ENCODE measurements at places on chromosomes 1 and 21.

GRCh38 chr1:34538481-34538880 lies 216.4 kb upstream of the GJB5 start:
- no peak for DNase-seq

DNA sequence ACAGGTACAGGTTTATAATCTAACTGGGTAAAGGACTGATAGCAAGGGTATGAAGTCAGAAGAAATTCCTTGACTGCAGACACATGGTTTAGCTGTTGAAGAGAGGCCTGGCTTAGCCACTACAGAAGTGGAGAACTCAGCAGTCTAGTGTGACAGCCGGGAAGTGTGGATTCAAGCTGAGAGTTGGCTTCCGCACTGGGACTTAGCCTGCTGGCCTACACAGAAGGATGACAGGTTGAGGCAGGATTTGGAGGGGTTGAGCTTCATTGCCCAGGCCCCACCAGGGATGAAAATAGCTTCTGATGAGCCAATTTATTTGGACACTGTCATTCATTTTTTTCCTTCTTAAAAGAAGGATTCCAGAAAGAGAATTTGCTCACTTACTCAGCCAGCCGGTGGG lies 284.4 kb downstream of the PCP4 start:
- no peak for DNase-seq

- DNase-seq: no peak
Measured at GRCh38 chr1:204924013-204924759, 53.5 kb downstream of the NFASC start.

- no peak for DNase-seq
Measured at GRCh38 chr1:174344162-174344561, 103.6 kb upstream of the GPR52 start.

DNA sequence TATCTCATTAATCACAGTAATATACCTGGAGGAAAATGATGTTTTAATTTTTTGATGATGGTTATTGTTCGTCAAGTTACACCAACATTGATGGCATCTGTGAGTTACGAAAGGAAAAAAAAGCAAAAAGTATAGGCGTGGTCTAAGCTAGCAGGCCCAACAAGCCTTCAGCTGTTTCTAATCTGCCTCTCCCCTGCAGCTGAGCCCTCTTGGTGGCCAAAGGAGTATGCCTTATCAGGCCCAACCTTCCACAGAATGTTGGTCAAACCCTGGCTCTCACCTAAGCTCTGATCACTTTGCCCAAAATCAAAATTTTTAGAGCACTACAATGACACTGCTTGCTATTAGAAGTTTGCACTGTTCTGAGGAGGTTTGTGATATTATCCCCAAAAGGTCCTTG lies 4.9 kb downstream of the C1orf105 start:
- no peak for DNase-seq

GRCh38 chr1:100736746-100737145 lies 17.2 kb downstream of the VCAM1 start:
- DNase-seq: no peak

GRCh38 chr1:173570370-173571007 lies 32.4 kb downstream of the SLC9C2 start:
- no peak for DNase-seq

DNA sequence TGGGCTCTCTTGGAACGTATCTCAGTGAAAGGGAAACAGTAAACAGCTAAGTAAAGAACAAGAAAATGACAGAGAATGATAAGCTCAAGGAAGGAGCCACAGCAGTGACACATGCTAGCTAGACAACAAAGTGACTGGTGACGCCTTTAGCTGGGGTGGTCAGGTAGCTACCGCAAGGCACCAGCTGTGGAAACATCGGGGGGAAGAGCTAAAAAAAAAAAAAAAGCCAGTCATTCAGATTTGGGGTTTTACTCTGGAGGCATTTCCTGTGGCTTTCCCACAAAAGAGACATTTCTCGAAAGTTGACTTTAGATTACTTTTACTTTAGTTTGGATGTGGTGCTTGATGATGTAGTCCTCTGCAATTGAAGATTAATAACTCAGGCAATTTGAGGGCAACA lies 2.1 kb downstream of the FHAD1 start:
- no peak for DNase-seq

DNA sequence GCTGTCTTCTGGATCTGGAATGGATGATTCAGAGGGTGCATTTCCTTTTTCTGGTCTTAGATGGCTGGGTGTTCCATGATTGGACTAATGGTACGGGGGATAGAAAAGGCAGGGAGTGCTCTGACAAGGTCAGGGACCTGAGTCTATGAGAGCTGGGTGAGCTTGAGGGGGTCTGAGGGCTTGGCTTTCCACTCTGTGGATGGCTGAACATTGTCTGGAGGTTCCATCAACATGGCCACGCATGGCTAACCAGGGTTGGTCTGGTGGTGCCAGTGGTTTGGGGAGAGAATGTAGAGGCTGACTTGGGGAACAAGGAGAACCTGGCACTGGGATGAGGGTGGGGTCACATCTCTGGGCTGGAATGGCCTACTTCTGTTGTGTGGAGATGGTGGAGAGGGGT lies 41.5 kb upstream of the TSPAN2 start:
- DNase-seq: no peak

DNA sequence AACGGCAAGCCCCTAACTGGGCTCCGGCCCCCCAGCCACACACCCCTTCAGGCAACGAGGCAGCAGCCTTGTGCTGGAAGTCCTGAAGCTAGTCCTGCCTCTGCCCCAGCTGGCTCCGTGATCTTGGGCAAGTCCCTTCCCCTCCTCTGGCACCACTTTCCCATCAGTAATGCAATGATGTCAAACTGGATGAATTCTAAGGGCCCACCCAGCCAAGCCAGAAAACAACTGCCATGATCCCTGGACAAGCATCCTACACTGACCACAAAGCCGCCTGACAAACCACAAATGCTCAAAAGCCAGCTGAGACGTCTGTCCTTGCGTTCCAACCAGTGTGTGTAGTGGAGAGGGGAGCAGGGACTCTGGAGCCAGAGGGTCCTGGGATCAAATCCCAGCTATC lies 26.8 kb downstream of the IFFO2 start:
- no peak for DNase-seq

GRCh38 chr1:20634594-20635084 lies 1.4 kb downstream of the PINK1 start:
- DNase-seq: no peak

DNA sequence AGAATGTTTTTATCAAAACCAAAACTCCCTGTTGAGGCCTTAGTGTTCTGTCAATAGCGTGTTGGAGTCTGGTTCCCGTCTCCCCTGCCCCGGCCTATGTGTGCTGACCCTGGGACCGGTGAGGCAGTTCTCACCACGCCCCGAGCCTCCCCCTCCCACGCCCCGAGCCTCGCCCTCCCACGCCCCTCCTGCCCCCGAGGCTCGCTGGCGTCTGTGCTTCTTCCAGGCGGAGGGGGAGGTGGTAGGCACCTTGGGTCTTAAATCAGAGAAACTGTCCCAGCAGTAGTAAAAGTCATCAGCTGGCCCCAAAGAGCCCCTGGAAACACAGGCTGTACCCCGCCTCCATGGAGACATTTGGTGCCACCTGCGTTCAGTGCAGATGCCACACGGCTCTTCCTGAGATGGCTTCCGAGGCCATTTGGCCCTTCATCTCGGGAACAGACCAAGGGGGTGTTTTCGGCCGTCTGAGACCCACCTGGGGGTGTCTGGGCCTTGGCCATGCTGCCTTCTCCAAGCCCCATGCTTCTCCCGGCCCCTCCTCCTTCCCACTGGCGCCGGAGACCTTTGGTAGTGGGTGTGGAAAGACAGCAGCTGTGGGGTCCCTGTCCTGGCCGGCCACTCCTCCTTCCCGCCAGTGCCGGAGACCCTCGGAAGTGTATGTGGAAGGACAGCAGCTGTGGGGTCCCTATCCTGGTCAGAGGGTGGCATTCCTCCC lies 44.7 kb downstream of the SKI start:
- DNase-seq: no peak

GRCh38 chr21:31897311-31897710 lies 24.5 kb downstream of the HUNK start:
- DNase-seq: no peak

DNA sequence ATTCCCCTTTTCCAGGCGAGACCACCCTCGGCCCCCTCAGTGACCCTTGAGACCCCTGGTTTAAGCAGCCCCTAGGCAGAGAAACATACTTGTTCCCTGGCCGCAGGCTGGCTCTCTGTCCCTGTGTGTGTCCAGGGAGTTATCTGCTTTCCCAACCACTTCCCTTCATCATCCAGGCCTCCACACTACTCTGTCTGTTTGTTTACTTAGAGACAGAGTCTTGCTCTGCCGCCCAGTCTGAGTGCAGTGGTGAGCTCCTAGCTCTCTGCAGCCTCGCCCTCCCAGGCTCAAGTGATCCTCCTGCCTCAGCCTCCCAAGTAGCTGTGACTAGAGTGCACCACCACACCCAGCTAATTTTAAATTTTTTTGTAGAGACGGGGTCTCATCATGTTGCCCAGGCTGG lies 5.8 kb upstream of the VWA1 start:
- no peak for DNase-seq

DNA sequence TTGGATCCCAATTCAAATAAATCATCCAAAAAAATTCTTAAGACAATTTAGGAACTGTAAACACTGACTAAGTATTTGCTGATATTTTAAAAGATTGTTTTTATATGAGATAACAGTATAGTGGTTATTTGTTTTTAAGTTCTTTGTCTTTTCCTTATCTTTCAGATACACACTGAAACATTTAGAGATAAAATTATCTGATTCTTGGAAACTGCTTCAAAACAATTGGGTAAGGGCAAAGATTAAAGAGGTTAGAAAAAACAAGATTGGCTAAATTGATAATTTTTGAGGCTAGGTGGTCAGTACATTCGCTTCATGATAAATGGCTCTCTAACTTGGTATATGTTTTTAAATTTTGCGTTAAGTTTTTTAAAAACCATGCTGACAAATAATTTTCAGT lies 117.3 kb downstream of the PSMG1 start:
- DNase-seq: no peak

- no peak for DNase-seq
Measured at GRCh38 chr1:212820969-212821368, 26.5 kb downstream of the SPATA45 start.

DNA sequence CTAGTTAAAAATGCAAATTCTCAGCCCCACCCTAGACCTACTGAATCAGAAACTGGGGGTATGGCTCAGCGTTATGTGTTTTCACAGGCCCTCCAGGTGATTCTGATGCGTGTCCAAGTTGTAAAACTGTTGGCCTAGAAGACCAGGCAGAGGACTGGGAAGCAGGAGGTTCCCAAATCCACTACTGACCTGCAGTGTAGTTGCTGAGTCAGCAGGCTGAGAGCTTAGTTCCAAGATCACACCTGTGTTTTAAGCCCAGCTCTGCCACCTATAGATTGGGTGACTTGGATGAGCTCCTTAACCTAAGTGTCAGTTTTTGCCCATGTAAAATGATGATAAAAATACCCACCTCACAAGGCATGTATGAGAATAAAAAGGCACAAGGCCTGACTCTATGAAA lies 4.1 kb downstream of the GRHL3 start:
- no peak for DNase-seq

GRCh38 chr1:174230399-174230798 lies 71.1 kb downstream of the RABGAP1L start:
- DNase-seq: no peak

- DNase-seq: no peak
Measured at GRCh38 chr1:33972676-33973395, 109.0 kb downstream of the HMGB4 start.

DNA sequence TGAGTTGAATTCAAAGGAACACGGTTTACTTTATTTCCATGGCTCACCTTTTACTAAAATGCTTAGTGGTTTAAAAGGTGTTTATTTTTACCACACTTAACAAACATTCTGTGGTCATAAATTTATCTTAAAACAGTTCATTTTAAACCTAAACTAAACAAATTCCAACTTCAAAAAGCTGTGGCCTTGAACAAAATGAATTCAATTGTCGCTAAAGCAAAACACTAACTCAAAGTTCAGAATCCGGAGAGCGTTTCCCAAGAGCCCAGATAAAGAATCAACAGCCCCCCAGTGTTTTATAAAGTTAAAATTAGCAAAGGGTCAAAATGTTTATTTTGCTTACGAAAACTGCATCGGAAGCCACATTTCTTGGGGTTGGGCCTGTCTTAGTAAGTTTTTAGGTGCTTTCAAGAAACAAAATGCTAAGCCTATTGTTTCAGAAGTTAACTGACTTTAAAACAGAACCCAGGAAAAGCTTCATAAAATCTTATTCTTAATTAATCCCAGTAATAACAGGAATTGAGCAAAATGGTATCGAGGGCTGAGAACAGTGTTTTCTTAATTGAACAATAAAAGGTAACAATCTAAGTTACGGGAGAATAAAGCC lies 1.3 kb downstream of the PUM1 start:
- DNase-seq: no peak

DNA sequence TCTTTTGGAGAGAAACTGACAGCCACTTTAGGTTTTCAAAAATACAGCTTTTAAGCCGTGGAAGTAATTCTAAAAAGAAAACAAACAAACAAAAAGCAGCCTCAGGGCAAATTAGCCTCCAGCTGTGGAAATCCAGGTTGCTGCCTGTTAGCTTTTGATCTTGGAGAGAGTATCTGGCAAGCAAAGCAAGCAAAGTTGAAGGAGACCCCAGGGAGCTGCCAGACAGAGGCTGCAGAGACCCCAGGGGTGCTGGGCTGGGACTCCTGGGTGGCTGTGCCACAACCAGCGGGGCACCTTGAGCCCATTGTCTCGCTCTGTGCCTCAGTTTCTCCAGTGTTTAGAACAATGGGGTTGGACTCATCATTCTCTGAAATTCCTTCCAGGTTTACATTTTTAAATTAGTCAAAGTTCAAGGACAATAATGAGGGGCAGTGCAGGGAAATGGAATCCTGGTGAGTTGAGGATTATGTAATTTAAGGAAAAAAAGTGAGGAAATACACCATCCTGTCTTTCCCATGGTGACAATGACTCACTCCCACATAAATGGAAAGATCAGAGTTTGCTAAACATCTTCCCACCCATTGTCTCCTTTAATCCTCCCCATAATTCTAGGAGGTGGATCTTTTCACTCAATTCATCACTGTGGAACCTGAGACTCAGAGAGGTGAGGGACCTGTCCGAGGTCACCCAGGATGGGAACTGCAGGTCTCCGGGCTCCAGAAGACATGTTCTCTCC lies 480.5 kb downstream of the MATN1 start:
- no peak for DNase-seq

GRCh38 chr21:44648557-44649311 lies 2.5 kb downstream of the KRTAP10-11 start:
- no peak for DNase-seq

GRCh38 chr1:24341260-24341659 lies 22.1 kb downstream of the GRHL3 start:
- no peak for DNase-seq

GRCh38 chr1:41416081-41416480 lies 54.8 kb downstream of the FOXO6 start:
- no peak for DNase-seq
